ENCODE measurements at places on chromosomes 1 and 21. TPM values are rescaled to one million over a fixed set of nuclear protein-coding genes. Genes with fewer than 3 reads are reported as not detected.

HES2 gene
- polyA plus RNA-seq = 0.33 TPM

SPRR2E gene
- polyA plus RNA-seq = not detected

ZBTB8OS gene
- 40.4 TPM for polyA plus RNA-seq

KCNJ6 gene
- 0.28 TPM for polyA plus RNA-seq

MRTO4 gene
- 29.5 TPM for polyA plus RNA-seq

CDA gene
- 5.7 TPM for polyA plus RNA-seq

C1QB gene
- polyA plus RNA-seq = 10.6 TPM

POTED gene
- polyA plus RNA-seq = not detected

RNU1-3 gene
- polyA plus RNA-seq = 1.5 TPM

PLEKHN1 gene
- polyA plus RNA-seq = 0.20 TPM

OR6K3 gene
- 0.08 TPM for polyA plus RNA-seq

PSRC1 gene
- 32.6 TPM for polyA plus RNA-seq

AADACL3 gene
- polyA plus RNA-seq = not detected

OR2G6 gene
- polyA plus RNA-seq = not detected

SYNC gene
- 2.0 TPM for polyA plus RNA-seq

LY9 gene
- 0.08 TPM for polyA plus RNA-seq

ADGRL2 gene
- polyA plus RNA-seq = 158 TPM

DNA sequence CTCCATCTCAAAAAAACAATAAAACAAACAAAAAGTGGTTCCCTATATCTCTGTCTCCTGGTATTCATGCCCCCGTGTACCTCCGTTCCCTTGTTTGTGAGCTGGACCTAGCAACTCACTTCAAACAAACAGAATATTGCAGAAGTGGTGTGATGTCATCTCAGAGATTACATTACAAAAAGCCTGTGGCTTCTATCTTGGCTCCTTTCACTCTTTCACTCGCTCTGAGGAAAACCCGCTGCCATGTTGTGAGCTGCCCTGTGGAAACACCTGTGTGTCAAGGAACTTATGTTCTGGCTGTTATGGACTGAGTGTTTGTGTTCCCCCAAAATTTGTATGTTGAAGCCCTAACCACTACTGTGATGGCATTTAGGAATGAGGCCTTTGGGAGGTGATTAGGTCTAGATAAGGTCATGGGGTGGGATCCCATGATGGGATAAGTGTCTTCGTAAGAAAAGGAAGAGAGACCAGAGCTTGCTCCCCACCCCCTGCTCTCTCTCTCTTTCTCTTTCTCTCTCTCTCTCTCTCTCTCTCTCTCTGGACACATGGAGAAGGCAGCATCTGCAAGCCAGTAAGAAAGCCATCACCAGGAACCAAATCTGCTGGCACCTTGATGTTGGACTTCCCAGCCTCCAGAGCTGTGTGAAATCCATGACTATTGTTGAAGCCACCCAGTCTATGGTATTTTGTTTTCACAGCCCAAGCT is 7.4 kb upstream of the HYI start:
- DNase-seq = no peak

- DNase-seq = no peak
Observed at GRCh38 chr1:61638911-61639605, 85.9 kb downstream of the TM2D1 start.

- DNase-seq = no peak
Observed at GRCh38 chr1:169108223-169108622, 1.7 kb downstream of the ATP1B1 start.

DNA sequence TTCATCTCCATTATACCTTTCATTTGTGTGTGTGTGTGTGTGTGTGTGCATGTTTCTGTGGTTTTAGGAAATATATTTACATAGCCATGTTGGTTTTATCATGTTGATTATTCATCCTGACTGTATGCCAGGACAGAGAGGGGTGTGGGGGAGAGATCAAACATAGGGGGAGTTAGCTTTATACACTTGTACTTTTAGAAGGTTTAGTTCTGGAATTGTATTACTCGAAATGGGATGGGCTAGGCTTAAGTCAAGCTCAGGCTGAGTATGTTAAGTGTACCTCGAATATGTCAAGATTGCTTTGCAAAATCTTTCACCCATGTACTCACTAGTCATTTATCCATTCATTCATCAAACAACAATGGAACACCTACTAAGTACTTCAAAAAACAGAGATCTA is 123.3 kb downstream of the HMCN1 start:
- no peak for DNase-seq

DNA sequence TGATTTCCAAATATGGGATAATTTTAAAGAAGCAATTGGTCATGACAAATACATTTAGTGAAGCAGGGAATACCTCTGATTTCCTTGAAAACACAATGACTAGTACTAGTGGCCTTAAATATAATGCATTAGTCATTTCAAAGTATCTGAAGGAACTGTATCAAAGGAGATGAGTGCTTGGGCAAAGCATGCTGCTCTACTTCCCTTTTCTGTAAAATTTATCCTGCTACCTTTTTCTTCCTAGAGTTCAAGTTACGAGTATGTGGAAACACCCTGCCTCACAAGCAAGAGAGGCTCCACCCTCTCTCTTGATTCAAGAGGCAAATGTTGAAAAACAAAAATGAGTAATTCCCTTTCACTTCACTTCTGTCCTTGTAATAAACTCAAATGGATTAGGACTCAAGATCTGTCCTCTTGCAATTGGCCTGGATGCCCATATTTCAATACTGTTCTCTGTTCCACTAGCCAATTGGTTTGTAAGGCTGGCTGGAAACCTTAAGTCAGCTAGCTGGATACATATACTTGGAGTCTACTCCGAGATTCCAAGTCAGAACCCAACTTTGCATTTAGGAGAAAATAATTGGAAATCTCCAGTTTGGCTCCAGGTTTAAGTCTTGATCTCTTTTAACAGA is 92.5 kb downstream of the CDC42BPA start:
- no peak for DNase-seq

DNA sequence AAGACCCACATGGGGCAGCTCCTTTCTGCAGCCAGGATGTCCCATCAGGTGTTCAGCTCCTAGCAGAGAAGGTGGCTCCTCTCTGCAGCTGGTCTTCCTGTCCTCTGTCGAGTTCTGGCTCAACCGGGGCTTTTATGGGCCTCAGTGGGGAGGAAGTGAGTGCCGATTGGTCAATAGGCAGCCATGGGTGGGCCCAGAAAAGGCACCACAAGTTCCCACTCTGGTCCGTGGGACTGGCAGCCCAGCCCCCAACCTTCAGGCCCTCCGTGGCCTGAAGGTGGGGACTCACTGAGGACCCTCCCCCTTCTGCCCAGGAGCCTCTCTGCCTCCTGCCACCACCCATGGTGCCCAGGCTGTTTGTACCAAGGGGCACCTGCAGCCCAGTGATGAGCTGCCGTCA is 161.7 kb upstream of the DUSP10 start:
- DNase-seq = no peak

GRCh38 chr21:36713746-36714145 is 14.8 kb downstream of the SIM2 start:
- DNase-seq = no peak

GRCh38 chr21:20106368-20106767 is 891.8 kb upstream of the NCAM2 start:
- DNase-seq = no peak

GRCh38 chr1:74963120-74963519 is 171.1 kb upstream of the LHX8 start:
- DNase-seq = no peak

DNA sequence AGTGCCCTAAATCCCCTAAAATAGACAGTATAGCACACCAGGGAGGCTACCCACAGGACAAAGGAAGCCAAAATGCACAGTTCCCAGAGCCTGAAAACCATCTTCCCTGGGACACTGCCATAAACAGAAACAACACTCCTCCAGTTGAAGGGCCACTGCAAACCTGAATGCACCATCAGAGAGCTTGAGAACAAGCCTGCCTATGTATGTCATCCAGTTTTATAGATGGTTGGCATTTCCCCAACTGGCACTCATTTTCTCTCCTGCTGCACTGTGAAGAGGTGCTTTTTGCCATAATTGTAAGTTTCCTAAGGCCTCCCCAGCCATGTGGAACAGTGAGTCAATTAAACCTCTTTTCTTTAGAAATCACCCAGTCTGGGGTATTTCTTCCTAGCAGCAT is 169.0 kb downstream of the AGBL4 start:
- no peak for DNase-seq

GRCh38 chr1:160887071-160887470 is 2.1 kb upstream of the ITLN1 start:
- no peak for DNase-seq

DNA sequence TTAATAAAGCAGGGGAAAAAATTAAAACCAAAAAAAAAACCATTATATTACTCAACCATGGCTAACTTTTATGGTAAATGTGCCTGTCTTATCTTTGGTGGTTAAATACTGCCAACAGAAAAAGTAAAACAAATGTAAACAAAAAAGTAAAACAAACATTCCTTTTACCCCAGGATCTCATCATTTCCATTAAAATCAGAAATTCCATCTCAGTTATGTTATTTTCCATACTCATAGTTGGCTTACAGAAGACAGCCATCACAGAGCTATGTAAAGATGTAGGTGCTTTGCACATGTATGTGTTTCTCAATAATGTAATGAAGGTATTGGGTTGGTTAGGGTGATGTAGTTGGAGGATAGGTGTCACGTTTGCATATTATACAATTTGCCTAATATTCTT is 185.0 kb downstream of the KCNK2 start:
- DNase-seq = no peak

GRCh38 chr1:222769181-222769580 is 32.2 kb downstream of the FAM177B start:
- DNase-seq = no peak

GRCh38 chr1:51850420-51851223 is 27.9 kb downstream of the NRDC start:
- no peak for DNase-seq

GRCh38 chr1:185699874-185700273 is 34.3 kb upstream of the HMCN1 start:
- no peak for DNase-seq

- no peak for DNase-seq
Observed at GRCh38 chr1:202848191-202848542, 37.4 kb downstream of the PCAT6 start.

- DNase-seq = no peak
Observed at GRCh38 chr21:15122241-15122640, 57.4 kb upstream of the NRIP1 start.

- DNase-seq = no peak
Observed at GRCh38 chr1:67642629-67643028, 42.4 kb upstream of the GADD45A start.

- no peak for DNase-seq
Observed at GRCh38 chr1:107787299-107787698, 177.7 kb downstream of the VAV3 start.

- DNase-seq = no peak
Observed at GRCh38 chr1:239337799-239338430, 48.5 kb upstream of the CHRM3 start.

DNA sequence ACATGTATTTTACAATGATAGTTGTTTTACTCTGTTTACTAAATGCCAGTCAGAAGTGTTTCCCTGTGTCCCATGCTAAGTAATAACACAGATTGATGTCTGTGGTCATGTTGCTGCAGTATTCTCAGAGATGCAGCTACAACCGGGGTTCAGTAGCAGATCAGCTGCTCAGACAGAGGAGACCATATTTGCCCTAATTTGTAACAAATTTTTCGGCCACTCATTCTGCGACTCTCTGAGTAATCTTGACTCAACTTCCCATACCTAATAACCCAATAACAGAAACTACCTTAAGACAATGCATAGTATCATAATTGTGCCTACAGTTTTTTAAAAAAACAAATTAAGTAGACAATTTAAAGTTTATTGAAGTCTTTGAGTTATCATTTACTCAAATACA is 32.6 kb downstream of the NIBAN1 start:
- no peak for DNase-seq

GRCh38 chr21:45332415-45332814 is 44.7 kb upstream of the POFUT2 start:
- DNase-seq = no peak

DNA sequence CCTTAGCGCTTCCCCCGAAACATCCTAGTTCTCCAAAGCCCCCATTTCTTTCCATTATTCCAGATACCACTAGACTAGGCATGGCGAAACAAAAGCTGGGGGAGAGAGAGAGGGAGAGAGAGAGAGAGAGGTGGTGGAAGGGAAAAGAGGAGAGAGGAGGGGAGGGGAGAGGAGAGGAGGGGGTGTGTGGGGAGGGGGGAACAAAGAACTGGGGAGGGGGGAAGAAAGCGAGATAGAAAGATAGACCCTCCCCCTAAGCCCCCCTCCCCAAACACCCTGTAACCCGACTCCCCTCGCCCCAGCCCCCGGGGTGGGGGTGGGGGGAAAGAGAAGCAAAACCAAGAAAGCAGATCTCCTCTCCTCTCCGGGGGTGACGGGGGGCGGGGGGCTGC is 352 bp downstream of the MEX3A start:
- DNase-seq = no peak

- no peak for DNase-seq
Observed at GRCh38 chr1:51607681-51608095, 9.2 kb upstream of the OSBPL9 start.

DNA sequence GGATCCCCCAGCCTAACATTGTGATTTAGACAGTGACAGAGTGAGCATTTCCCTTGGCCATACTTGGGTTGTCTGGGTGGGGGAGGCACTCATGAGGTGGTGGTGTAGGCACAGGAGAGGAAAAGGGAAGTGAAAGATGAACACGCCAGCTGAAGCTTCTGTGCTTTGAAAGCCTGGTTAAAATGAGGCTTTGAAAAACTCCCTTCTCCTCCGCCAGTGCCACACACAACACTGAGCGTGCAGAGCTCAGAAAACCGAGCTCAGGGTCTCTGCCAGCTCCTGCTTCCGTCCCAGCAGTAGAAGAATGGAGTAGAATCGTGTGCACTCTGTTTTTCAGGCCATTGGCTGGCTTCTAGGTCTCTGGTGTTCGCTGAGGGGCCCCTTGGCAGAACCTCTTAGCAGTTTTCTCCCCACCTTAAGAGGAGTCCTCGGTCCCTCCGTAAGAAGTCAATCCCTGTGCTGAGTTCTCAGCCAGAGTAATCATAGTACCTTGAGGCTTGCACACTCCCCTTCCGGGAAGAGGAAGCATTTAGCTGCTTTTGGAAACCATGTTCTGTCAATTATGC is 12.9 kb downstream of the PLEKHM2 start:
- no peak for DNase-seq

- no peak for DNase-seq
Observed at GRCh38 chr1:35585281-35585680, 12.2 kb downstream of the TFAP2E start.

GRCh38 chr1:239321877-239322276 is 64.5 kb upstream of the CHRM3 start:
- no peak for DNase-seq

GRCh38 chr1:156970017-156970416 is 49.6 kb downstream of the LRRC71 start:
- no peak for DNase-seq

All from renal cortex interstitium (tissue), 15 donors.